ENCODE measurements at places on chromosomes 3 and 15.

- no peak for DNase-seq
Observed at GRCh38 chr15:101617390-101617965, 34.7 kb downstream of the TM2D3 start.

DNA sequence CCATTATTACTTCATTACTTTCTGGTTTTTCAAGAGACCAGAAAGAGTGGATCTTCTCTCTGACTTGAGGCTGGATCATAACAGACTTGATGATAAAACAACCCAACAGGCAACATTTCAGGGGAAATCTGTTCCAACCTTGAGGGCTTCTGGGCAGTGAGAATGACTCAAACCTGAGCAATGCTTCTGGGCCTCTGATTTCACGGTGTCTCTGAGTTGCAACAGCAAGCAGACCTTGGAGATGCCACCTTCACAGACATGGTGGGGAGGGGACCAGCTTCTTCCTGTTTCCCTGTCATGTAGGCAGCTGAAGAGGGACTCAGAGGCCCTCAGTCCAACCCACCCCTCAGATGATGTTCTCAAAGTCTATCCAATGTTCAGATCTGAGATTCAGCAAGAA, 104.0 kb downstream of the ABHD5 start:
- DNase-seq, result no peak

DNA sequence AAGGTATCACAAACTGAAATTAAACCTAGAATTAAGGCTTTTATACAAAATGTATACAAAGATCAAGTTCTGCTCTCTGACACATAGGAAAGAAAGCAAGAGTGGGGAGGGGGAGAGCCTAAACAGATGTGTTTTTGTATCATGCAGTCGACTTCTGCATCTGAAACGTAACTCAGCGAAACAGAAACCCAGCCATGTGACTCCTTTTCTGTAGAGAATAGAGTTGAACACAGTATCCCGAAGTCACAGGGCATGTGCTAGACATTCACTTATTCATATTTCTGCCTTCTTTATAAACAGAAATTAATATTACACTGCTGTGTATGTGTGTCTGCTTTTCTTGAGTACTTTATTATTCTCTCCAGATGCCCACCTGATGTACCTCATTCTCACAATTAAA, 121.0 kb downstream of the PDZRN3 start:
- DNase-seq, result peak; percentile 3

DNA sequence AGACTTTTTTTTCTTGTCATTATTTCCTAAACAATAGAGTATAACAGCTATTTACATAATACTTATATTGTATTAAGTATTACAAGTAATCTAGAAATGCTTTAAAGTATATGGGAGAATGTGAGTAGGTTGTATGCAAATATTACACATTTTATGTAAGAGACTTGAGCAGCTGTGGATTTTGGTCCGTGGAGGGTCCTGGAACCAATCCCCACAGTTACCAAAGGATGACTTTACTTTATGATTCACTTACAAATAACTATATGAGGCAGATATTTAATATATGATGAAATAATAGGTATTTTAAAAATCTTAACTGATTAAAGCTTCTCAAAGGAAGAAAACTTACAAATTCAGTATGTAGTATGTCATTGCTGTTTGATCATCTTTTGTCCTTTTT, 56.3 kb downstream of the PPP2R3A start:
- DNase-seq, result no peak

GRCh38 chr15:61749169-61749568, 311.1 kb downstream of the VPS13C start:
- no peak for DNase-seq

GRCh38 chr3:133745981-133746711, at the start of gene TF:
TF (plus strand) TSS chr3:133746393; CDS start chr3:133746441, 48 bp downstream.
- no peak for DNase-seq

DNA sequence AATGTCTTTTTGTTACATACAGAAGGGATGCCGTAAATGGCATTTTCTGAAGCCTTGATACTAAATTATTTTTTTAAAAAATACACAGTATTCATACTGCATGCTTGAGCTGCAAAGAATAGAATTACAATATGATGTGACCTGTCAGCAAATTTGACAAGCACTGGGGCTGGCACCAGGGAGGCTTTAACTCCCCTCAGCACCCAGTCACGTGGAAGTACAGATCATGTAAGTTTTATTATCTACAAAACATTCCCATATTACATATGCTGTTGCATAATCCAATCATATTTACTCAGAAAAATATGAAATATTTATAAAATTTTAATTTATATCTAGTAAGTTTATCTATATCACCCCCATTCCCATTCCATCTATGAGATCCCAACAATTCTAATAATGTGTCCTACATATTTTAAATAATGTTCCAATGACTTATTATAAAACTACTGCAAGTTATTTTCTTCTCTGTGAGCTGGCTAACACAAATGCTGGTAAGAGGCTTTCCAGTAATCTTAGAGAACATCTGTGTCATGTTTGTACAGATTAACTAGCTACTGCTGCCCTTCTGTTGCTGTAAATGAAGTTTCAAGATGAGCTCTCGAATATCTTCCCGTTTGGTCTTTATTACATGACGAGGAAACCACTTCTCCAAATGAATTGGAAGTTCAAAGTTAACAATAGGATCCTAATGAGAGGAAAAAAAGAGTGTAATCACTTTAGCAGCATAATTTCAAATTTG, 5.2 kb upstream of the IMPG2 start:
- DNase-seq, result no peak

DNA sequence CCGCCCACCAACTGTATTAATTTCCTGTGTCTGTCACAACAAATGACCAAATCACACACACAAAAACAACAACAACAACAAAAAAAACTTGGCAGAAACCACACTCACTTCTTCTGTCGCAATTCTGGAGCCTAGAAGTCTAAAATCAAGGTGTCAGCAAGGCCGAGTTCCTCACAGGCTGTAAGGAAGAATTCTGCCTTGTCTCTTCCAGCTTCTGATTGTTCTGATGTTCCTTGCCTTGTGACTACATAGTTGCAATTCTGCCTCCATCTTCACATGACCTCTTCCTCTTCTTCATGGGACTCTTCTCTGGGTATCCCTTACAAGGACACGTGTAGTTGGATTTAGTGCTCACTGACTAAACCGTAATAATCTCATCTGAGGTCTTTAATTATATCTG, 61.4 kb downstream of the IL12A start:
- DNase-seq, result no peak

- DNase-seq, result no peak
Observed at GRCh38 chr3:1007866-1008265, 85.0 kb upstream of the CNTN6 start.

GRCh38 chr3:194128202-194128918, 7.6 kb upstream of the HES1 start:
- no peak for DNase-seq

- DNase-seq, result no peak
Observed at GRCh38 chr3:30155755-30156154, 450.6 kb upstream of the TGFBR2 start.

DNA sequence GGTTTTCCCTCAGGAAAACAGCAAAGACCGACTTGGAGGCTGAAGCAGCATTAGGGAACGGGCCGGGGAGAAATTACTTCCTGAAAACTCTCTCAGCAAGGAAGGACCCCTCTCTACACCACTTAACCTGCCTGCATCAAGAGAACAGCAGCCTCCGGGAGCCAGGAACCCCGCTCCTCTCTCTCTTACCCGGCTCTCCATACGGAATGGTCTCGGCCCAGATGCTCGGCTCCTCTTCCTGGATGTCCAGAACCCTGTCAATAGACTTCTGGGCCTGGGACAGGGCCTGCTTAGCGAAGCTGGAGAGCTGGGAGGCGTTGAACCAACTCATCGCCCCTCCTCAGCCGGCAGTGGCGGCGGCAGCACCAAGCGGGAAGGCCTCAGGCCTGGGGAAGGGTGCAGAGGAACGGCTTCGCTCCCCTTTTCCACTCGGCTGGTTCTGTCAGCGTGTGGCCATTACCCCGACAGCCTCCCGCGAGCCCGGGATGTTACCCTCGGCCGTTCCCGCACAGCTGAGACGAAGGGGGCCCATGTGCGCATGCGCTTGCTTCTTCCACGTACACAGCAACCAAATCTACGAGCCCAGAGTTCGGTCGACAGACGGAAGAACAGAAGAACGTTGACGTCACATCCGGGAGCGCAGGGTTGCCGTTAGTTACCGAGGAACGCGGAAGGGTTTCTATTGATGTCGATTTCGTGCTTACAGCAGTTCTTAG, at the start of gene TMF1:
Gene TMF1, minus strand, starts transcription at position 578 of the 716 bp plus-strand sequence. Its CDS starts 247 bp downstream, at position 331.
- DNase-seq, result no peak

DNA sequence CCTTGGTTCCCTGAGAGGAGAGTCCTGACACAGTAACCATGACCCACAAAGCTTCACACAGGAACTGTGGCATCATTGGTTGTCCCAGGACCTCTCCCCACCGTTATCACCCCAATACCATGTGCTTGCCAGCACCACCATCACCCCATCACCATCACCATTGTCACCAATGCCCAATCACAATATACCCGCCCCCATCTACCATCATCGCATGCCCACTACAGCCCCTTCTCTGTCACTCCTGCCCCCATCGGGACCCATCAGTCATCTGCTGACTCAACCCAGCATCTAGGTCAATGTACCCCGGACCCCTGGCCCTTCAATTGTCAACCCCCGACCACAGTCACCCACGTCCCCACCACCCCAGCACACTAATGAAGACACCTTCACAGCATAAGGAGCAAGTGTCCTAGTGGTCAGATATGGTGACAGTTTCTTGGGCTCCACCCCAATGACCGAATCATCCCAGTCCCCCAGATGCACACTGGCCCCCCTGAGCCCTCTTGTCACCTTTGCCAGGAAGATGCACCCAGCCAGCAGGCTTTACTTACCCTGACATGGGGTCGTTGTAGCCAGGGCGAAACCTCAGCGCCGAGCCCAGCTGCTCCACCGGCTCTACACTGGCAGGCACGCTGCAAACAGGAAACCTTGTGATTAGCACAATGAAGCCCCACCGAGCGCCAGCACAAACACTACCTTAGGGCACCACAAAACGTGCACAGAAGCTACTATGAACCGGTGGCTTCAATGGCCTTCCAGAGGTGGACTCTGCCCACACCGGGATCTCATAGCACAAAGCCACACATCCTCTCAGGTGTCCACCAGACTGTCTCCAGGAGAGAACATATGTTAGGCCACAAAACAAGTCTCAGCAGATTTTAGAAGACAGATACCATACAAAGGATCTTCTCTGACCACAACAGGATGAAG, 25.1 kb downstream of the SHISA5 start:
- no peak for DNase-seq

DNA sequence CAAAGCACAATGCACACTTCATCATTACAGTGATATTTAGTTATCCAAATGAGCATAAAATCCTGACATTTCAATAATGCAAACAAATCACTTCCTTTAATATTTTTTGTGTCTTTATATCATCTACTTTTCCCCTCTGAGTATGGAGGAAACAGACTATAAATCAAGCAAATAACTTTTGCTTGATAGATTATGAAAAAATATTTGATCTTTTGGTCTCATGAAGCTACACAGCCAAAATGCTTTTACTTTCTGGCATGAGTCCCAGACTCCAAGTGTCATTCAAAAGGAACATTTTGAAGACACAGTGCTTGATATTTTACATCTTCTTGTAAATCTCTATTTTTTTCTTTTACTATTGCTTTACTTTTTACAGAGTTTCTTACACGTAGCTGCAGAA, 215.3 kb upstream of the ROBO1 start:
- no peak for DNase-seq

GRCh38 chr15:55282284-55282833, 7.3 kb downstream of the RAB27A start:
- no peak for DNase-seq

GRCh38 chr15:26941489-26941888, 29.5 kb upstream of the GABRG3 start:
- no peak for DNase-seq

- no peak for DNase-seq
Observed at GRCh38 chr3:112138219-112138969, 5.3 kb upstream of the GCSAM start.

DNA sequence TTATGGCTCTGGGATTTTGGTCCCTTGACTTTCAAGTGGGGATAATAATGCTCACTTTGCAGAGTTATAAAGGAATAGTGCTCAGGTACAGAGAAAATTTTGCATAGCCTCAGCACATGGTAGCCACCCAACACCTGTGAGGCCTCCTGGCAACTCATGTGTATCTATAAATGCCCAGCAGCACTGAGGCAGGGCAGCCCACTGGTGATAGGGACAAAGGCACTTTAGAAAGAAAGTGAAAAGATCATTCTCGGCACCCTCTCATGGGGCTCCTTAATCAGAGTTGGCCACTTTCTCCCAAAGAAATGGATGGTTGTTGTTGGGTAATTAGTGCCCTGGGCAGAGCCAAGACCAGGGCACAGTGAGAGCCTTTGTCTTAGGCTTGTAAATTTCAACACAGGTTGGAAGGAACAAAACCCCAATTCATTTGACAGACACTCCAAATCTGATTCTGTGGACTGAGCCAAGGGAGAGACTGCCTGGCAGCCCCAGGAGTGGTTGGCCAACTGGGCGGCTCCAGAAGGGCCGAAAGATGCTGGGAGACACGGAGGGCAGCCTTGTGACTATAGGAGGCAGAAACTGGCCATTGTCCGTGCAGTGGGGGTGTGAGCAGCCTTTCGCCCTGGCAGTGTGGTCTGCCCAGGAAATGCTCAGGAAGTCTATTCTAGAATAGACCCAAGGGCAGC, 213.2 kb upstream of the RGMA start:
- DNase-seq, result no peak

DNA sequence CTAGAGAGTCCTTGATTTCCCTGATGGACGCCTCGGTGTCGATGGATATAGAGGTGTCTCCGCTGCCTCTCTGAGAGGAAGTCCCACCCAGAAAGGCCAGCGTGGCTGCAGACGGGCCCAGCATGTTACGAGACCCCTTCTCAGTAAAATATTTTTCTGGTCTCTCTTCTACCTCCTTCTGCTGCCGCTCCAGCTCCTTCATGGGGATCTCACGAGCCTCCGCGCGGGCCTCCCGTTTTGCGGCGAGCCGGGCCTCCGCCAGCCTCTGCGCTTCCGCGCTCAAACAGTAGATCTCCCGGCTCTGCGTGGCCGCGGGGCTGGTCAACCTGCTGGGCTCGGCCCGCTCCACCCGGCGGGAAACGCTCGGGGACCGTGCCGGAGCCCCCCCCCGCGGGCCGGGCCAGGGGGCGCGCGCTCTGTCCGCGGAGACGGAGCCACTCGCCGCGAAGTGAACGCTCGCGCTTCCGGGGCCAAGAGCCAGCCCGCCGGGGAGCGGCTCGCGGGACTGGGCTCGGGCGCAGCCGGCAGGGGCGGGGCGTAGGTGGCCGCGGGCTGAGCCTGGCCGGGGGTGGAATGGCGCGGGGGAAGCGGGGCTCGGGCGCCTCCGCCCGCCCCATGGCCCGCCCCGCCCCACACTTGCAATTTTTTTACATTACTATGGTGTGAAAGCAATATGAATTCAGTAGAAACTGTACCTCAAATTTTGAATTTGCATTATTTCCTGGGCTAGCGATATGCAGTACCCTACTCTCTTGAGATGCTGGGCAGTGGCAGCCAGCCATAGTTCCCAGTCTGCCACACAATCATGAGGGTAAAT, 10.2 kb upstream of the KCNMB3 start:
- DNase-seq, result peak; percentile 69

All from NCI-H1092 (cell line).